CD8-positive, alpha-beta memory T cell (primary cell): ENCODE measurements at places on chromosomes 12 and 14. TPM values are rescaled to one million over a fixed set of nuclear protein-coding genes. Genes with fewer than 3 reads are reported as not detected.
A peak's percentile ranks its signal among the peaks of the same experiment; 100 is the strongest.

Gene DHH
- not detected for total RNA-seq

Gene ASB8
- total RNA-seq, result 32.5 TPM

Gene GDF11
- 13.5 TPM for total RNA-seq

Gene PIWIL1
- not detected for total RNA-seq

Gene WNT5B
- total RNA-seq, result not detected

Gene SERPINA10
- total RNA-seq, result not detected

GRCh38 chr12:119288576-119288975, 46.0 kb upstream of the CCDC60 start:
- H3K27ac ChIP-seq, result no peak overlapping the region
- H3K4me3 ChIP-seq, result no peak overlapping the region
- DNase-seq, result no peak

- H3K27me3 ChIP-seq, result no peaks in the 10 kb centered on the region
- DNase-seq, result no peak
- no peaks in the 10 kb centered on the region for H3K4me1 ChIP-seq
- H3K4me3 ChIP-seq, result no peak overlapping the region
- no peak overlapping the region for H3K27ac ChIP-seq
- no peaks in the 10 kb centered on the region for H3K36me3 ChIP-seq
These were observed 326.8 kb upstream of the TMTC1 start for GRCh38 chr12:30110498-30110897.

- H3K27ac ChIP-seq, result no peak overlapping the region
- peak; percentile 63 for DNase-seq
- peaks cover 42% of the 10 kb centered on the region for H3K4me1 ChIP-seq
- H3K36me3 ChIP-seq, result no peaks in the 10 kb centered on the region
- H3K27me3 ChIP-seq, result no peaks in the 10 kb centered on the region
- H3K4me3 ChIP-seq, result peak overlapping the region; percentile 36
These were observed 18.9 kb downstream of the PYROXD1 start for GRCh38 chr12:21456291-21456780.

DNA sequence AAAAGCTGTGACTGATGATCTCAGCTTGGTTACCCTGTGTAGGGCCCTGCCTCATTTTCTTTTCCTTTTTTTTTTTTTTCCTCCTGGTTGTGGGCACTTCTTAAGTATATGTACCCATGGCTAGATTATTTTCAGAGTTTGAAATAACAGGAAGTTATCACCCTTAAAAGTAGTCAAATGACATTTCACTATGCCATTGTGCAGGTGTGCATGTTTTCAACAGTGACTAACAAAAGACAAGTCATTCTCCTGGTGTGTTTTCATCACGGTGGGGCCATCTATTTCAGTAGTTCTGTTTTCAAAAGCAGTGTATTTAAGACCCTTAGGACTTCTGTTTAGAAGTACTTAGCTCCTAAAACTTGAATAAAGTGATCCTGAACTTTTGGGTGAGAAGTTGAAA, 15.0 kb downstream of the GABARAPL1 start:
- no peaks in the 10 kb centered on the region for H3K27me3 ChIP-seq
- no peaks in the 10 kb centered on the region for H3K36me3 ChIP-seq
- no peak overlapping the region for H3K4me3 ChIP-seq
- DNase-seq, result no peak
- no peak overlapping the region for H3K27ac ChIP-seq

- H3K27ac ChIP-seq, result no peak overlapping the region
- no peak for DNase-seq
- no peaks in the 10 kb centered on the region for H3K36me3 ChIP-seq
- no peak overlapping the region for H3K4me3 ChIP-seq
These were observed 12.9 kb upstream of the CORO1C start for GRCh38 chr12:108744021-108744897.

GRCh38 chr12:100674036-100674888, 100.8 kb downstream of the GAS2L3 start:
- no peak for DNase-seq
- H3K36me3 ChIP-seq, result no peaks in the 10 kb centered on the region
- no peak overlapping the region for H3K27ac ChIP-seq
- H3K4me3 ChIP-seq, result no peak overlapping the region

- no peak for DNase-seq
- H3K27me3 ChIP-seq, result no peaks in the 10 kb centered on the region
- H3K27ac ChIP-seq, result no peak overlapping the region
- no peak overlapping the region for H3K4me3 ChIP-seq
These were observed 64.0 kb downstream of the PIWIL1 start for GRCh38 chr12:130401703-130402102.

DNA sequence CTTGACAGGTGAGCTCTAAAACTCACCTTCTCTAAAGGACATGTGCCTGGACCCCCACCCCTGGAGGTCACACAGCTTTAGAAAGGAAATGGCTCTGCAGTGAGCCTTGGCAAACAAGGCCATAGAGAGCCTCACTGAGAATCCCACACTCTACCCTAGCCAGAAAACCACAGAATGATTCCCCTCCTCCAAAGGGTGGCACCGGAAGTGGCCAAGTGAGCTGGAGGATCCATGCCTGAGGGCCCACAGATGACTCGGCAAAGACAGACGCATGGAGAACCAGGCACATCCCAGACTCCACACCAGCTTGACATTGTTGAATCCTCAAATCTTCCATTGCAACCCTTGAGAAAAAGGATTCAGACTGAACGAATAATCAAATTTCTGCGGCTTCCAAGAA, 54.2 kb upstream of the PTHLH start:
- no peak for DNase-seq
- no peak overlapping the region for H3K27ac ChIP-seq
- no peaks in the 10 kb centered on the region for H3K4me1 ChIP-seq
- no peaks in the 10 kb centered on the region for H3K27me3 ChIP-seq
- no peaks in the 10 kb centered on the region for H3K36me3 ChIP-seq

GRCh38 chr12:50545213-50545612, 40.4 kb downstream of the DIP2B start:
- H3K27ac ChIP-seq, result no peak overlapping the region
- H3K4me1 ChIP-seq, result peaks cover 4% of the 10 kb centered on the region
- H3K27me3 ChIP-seq, result no peaks in the 10 kb centered on the region
- no peak for DNase-seq

- DNase-seq, result no peak
- H3K27me3 ChIP-seq, result no peaks in the 10 kb centered on the region
- no peak overlapping the region for H3K4me3 ChIP-seq
- H3K4me1 ChIP-seq, result no peaks in the 10 kb centered on the region
These were observed 323.8 kb downstream of the RGS6 start for GRCh38 chr14:72256055-72256454.

- H3K27me3 ChIP-seq, result no peaks in the 10 kb centered on the region
- no peak overlapping the region for H3K27ac ChIP-seq
- H3K4me1 ChIP-seq, result no peaks in the 10 kb centered on the region
- no peaks in the 10 kb centered on the region for H3K36me3 ChIP-seq
- H3K4me3 ChIP-seq, result no peak overlapping the region
These were observed 11.6 kb upstream of the CLEC4D start for GRCh38 chr12:8501720-8502119.

- no peak overlapping the region for H3K27ac ChIP-seq
- no peaks in the 10 kb centered on the region for H3K27me3 ChIP-seq
- H3K4me1 ChIP-seq, result no peaks in the 10 kb centered on the region
- H3K36me3 ChIP-seq, result no peaks in the 10 kb centered on the region
- no peak for DNase-seq
These were observed 133.3 kb downstream of the FLRT2 start for GRCh38 chr14:85663256-85663655.
